GM23338 (cell line): ENCODE measurements at places on chromosomes 2 and 18.

DNA sequence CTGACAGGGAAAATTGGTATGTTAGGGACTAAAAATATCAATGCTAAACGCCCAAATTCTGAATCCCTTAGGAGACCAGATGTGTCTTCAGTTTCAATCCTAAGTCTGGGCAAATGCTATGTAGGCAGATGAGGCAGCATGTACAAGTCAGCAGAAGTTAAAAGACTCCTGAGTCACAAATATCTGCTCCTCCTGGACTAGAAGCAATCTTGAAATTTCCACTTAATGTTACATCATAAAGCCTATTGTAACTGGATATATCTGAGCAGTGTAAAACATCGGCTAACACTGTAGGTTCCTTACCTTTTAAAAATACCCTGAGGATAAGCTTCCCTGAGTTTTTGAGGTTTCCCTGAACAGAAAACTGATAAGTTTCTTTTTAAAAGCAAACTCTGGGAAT is 1087.6 kb upstream of the PIK3C3 start:
- no peak for DNase-seq

GRCh38 chr2:65722028-65722778 is 289.8 kb upstream of the SPRED2 start:
- peak; percentile 66 for DNase-seq

GRCh38 chr2:157876786-157877138 is 632 bp upstream of the ACVR1 start:
- DNase-seq: no peak

DNA sequence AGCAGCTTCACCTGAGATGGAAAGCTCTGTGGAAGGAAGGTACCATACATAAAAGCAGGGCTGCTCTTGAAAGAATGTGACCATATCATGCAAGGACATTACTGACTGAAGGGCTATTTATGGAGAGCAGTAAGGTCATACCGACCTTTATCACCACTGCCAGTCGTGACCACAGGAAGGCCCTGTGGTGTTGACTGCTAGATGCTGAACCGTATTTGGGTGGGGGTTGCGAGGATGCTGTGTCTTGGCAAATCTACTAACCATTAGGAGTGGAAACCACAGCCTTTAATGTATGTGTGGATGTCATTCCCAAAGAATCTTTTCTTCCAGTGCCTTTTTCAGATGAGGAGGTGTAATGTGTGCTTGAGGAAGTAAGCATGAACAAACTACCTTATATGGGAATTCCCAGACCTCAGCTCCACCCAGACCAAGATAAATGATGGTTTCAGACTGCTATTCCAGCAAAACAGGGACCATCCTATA is 60.8 kb downstream of the LIMS1 start:
- no peak for DNase-seq

DNA sequence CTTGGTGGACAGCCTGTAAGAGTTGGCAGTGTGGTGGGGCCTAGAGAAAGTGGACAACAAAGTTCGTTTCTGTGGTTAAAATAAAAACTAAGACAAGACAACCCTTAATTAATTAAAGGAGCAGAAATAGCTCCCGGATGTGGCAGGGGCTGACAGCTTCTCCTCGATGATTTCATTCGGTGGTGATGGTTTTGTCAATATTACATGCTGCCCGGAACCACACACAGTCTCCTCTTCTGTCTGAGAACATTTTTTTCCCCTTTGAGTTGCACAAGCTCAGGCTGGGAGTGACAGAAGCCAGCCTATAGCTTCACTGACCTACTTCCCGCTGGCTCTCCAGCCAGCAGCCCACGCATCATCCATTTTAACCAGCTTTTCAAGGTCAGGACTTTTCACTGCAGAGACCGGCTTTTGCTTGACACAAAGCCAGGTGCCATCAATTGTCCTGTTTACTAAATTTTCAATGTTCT is 378.8 kb downstream of the SLC4A3 start:
- DNase-seq: no peak

- no peak for DNase-seq
Observed at GRCh38 chr2:239544918-239545465, 144.2 kb upstream of the HDAC4 start.

- no peak for DNase-seq
Observed at GRCh38 chr2:27255660-27256059, 7.2 kb downstream of the SLC30A3 start.

GRCh38 chr2:46157966-46158310 is 139.3 kb upstream of the EPAS1 start:
- DNase-seq: no peak

DNA sequence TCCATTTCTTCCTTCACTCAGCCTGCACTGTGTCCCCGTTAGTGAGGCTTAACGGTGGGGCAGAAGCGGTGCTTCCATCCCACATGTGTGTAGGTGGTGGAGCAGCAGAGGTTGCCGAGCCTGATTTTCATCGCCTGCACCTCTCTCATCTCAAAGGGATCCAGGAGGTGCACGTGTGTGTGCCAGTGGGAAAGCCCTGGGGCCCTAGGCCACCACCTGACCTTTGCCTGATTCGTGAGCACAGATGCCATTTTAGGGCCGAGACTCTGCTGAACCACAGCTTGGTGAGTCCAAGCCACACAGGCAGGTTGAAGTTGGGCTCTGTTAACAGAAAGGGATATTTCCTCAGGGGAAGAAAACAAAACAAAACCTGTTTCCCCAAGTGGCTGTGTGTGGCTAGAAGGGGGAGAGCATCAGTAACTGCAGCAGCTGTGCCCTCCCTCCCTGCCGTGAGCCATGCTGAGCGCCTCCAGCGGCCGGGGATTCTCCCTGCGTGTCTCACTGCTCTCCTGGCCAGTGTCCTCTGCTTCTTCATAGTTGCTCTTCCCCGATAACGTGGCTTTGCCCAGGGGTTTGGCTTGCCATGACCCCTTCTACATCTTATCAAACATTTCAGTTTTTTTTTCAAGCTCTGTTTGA is 81.5 kb downstream of the MAPRE2 start:
- peak; percentile 82 for DNase-seq

- no peak for DNase-seq
Observed at GRCh38 chr18:7089369-7089768, 28.2 kb downstream of the LAMA1 start.
